Activated T-cell treated with anti-CD3 and anti-CD28 coated beads for 4 hours (primary cell): ENCODE measurements at places on chromosomes 2 and 18.

GRCh38 chr2:233476651-233477547, 89.7 kb downstream of the USP40 start:
- DNase-seq: no peak

DNA sequence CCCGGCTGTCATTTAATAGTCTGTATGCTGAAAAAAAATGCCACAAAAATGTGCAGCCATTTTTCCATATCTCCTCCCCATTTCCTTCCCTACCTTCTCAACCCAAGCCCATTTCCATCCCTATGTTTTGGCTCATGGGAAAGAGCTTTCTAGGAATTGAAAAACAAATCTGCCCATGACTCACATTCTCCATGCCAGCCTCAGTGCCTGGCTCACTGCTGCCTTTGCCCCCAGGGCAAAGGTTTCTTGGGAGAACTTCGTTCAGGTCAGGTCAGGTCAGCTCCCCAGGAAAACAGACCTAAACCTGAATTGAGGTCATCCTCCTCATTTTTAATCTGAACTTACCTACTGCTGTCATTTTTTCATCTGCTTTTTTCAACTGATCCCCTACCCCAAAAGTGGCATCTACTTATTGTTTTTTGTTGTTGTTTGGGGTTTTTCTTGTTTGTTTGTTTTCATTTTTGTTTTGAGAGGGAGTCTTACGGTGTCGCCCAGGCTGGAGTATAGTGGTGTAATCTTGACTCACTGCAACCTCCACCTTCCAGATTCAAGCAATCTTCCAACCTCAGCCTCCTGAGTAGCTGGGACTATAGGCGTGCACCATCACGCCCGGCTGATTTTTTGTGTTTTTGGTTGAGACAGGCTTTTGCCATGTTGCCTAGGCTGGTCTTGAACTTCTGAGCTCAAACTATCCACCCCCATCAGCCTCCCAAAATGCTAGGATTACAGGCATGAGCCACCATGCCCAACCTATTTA, 66.7 kb downstream of the FECH start:
- no peak for DNase-seq

DNA sequence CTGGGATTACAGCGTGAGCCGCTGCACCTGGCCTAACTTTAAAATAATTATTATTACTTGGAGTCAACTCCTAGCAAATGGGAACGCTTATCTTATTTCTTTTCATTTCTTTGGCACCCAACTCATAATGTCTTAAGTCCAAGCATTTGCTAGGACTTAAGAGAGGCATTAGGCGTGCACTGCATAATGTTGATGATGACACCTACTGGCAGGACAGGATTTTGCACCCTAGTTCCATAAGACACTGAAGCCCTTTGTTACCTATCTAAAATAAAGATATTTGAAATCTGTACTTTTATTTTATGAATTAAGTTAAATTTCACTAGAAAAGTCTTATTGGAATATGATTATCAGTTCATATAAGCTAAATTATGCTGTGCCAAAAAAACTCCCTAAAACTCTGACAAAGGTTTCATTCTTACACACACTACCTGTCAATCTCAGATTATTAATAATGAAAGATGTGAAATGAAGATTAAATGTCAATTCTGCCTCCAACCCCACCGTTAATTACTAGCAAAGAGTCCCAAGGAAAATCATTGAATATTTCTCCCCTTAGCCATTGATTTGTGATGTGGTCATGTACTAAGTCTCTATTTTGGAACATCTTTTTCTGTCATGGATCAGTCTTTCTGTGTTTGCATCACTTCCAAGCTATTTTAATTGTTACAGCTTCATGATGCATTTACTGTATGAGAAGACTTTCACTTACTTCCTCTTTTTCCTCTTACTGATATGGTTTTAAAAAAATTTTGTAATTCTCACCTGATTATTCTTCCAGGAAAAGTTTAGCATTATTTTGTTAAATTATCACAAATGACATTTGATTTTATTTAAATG, 12.7 kb upstream of the CDH2 start:
- DNase-seq: no peak

- DNase-seq: no peak
Measured at GRCh38 chr2:144834998-144835633, 315.2 kb upstream of the ZEB2 start.

DNA sequence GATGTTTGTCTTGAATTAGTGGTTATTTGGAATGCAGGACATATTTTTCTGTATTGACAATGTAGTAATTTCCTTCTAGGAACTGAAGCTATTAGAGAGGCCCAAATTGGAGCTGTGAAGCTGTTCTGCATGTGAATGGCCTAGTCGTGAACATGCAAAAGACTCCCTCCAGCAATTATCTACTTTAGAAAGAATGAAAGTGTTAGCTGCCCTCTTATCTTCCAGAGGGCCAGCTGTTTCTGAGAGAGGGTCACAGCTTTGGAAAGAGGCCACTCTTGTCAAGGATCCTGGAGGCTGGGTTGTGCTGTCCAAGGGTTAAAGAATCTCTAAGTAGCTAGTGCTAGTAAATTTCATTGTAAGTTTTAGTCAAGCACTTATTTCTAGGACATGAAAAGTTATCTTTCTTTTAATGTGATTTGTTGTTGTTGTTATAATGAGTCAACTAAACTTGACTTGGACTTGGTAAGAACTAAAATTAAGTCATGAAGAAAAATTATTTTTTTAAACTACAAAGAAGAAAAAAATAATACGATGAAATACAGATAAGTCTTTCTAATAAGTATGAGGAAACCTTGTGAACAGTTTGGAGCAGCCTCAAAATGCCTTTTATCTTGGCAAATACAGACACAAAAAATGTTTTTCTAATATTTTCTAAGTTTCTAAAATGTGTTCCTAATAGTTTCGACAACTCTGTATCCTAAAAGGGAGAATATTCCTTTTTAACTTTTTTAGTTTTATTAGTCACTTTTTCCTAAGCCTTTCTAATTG, 36.8 kb downstream of the DPP4 start:
- no peak for DNase-seq

DNA sequence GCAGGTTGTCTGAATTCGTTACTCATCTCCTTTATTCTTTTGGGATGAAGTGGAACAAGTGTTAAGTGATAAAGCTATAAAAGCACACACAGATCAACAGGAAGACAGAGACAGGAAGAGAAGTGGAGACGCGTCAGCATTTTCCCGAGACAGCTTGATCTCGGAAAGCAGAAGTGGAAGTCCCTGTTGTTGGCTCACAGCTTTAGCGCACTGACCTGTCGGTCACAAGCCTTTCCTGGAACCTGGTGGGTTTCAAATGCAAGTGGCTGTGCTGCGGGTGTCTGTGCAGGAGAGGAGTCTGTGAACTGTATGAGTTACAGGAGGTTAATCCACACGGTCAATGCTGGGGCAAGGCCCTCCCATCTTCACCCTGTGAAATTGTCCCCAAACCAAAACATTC, 116.6 kb upstream of the PELI1 start:
- DNase-seq: no peak

GRCh38 chr2:11118761-11119160, 36.5 kb upstream of the SLC66A3 start:
- DNase-seq: no peak

DNA sequence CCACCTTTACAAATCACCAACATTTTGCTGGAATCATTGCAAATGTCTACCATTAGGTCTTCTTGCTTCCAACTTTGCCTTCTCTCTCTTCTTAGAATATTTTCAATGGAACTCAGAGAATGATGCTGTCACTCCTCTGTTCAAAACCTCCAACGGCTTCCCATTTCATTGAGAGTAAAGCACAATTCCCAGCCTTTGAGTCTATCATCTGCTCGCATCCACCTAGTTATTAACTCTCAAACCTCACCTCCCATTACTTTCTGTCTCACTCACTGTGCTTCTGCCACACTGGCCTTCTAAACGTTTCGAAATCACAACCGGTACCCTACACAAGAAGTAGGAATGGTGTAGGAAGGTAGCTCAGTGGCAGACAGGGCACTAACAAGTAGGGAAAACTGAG, 40.0 kb downstream of the ROCK2 start:
- DNase-seq: no peak

GRCh38 chr18:23758281-23758680, 69.0 kb downstream of the LAMA3 start:
- no peak for DNase-seq

- no peak for DNase-seq
Measured at GRCh38 chr2:178928077-178928476, 120.9 kb upstream of the TTN start.

GRCh38 chr2:13390676-13391075, 673.9 kb downstream of the TRIB2 start:
- no peak for DNase-seq

DNA sequence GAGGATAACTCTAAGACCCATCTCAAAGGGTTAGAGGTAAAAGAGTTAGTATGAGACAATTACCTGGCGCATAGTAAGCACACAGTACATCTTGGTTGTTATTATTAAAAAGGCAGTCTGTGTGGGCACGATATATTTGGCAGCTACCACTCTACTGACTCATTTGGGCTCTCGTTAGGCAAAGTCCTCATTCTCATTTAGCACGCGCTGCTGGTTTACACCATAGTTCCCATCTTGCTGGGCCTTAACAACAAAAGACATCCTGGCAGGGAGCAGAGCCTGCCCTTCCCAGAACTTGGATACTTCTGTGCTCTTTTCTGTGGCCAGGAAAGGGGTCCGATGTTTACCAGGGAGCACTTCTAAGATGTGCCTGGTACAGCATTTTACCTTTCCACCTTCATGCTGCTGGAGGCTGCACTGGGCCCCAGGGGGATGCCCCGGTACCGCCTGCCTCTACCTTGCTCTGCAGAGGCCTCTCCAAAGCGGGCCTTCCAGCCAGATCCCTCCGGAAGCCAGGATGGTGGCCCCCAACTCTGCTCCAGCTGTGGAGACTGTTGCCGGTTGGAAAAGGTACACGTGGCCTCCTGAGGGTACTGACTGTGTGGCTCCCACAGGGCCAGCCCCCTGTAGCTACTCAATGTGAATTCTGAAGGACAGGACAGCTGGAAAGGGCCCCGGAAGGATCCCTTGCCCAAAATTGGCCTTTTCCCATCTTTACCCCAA, 15.0 kb downstream of the GLI2 start:
- DNase-seq: no peak

DNA sequence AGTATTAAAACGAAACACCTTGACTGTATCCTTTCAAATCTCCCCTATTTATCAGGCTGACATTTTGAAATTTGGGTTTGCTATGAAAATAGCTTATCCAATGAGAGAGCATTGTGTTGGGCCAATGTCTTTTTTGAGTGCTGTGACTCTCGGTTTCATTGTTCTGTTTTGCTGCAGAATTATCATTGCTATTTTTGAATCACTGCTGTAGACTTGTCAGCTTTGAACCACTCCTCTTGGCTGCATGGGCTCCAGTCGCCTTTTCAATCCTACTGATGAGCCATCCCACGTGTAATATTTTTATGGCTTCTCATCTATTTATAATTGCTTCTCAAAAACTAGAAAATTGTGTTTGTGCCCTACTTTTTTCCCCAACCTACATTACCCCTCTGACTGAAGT, 322.8 kb downstream of the LNPK start:
- no peak for DNase-seq

DNA sequence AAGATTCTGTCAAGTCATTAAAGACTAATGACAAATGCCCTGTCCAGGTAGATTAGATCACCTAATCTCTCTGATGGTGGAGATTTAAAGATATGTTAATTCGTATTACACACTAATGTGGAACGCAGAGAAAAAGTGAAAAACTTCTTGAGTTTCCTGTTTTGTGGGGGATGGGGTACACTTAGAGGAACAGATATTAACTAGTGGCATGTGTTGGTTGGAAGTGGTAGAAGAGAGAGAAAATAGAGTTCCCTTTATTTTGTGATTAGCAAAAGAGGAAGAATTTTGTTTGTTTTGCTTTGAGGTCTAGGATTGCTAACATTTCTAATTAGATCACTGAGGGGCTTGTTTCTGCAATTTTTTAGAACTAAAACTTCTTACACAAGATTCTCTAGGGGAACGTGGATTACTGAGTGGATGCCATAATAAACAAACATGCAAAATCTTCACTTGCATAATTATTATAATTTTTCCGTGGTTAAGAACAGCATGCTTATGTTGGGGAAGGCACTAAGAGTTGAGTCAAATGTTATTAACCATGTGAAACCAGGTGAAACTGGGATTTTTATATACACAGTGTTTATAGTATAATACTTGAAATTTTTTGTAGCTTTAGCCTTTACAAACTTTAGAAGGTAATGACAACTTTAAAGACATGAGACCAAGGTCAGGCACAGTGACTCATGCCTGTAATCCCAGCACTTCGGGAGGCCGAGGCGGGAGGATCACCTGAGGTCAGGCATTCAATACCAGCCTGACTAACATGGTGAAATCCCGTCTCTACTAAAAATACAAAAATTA, 97.4 kb upstream of the STK17B start:
- DNase-seq: no peak
